ENCODE measurements at places on chromosomes 1 and 21.

- DNase-seq, result no peak
Observed at GRCh38 chr1:169517558-169518186, 31.9 kb upstream of the SLC19A2 start.

DNA sequence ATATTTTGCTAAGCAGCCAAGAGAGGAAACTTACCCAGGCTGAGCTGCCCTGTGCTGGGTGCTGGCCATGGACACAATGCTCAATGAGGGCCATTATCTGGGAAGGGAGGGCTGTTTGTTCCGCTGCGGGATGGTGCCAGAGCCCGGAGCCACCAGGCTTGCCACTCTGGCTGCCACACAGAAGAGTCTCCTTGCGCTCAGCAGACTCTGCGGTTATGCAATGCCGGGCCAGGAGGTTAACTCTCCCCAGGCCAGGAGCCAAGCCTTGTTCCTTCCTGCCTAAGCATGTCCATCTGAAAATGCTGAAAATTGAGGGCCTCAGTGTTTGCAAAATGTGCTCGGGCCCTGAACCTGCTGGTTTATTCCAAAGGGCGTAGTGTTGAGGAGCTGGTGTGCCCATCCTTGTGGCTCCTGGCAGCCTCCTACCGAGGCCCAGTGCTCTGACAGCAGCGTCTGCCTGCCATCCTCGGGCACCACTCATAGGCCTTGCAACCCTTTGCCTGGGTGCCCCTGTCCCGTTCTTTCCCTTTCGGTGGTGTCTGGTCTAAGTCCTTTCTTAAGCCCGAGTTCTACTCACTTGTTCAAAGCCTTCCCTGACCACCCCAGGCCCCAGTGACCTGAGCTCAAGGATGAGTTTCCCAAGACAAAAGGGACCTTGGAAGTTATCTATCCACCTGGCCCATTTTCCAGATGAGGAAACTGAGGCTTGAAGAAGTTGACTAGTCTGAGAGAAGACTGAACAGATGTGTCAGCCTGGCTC is 133.8 kb upstream of the EDN2 start:
- DNase-seq, result no peak

- DNase-seq, result no peak
Observed at GRCh38 chr1:178037510-178038253, 56.2 kb upstream of the RASAL2 start.

DNA sequence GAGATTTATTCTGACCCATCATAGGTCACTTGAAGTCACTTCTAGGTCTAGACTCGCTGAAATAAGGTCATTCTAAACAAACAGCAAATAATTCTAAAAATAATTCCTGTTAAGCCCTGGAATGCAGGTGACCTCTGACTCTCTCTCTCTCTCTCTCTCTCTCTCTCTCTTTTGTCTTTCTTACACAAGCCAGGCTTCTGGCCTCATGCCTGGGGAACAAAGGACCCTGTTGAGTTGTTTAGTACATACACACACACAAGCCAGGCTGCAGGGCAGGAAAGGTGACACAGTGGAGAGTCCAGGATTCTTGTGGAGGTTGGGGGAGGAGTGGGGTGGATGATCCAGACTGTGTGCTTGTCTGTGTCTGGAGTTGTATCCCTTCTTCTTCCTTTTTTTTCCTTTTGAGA is 4.0 kb upstream of the MEX3A start:
- no peak for DNase-seq

- DNase-seq, result no peak
Observed at GRCh38 chr1:84759756-84760155, 69.5 kb upstream of the SSX2IP start.

DNA sequence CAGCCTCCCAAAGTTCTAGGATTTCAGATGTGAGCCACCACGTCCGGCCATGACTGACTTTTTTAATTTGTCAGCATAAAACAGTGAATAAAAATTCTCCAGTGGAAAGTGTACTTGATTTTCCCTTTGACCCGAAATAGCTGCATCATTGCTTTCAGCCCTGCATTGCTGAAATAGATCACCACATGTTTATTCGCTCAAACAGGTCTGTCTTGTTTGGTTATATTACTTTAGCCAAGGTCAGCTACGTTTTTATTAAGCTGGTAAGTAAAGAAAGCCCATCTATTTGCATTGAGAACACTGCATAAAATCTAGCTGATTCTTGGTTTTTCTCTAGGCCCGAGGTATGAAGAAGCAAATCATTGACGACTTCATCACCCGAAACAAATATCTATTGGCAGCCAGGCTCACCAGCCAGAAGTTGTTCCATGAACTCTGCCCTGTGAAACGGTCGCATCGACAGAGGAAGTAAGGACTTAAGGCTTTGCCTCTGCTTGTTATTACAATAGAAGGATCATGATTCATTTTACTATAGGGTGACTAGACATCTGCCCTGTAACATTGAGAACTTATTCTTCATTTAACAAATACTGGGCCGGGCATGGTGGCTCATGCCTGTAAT is 25.6 kb downstream of the AGMAT start:
- DNase-seq, result no peak

GRCh38 chr1:214967865-214968575 is 114.5 kb upstream of the KCNK2 start:
- no peak for DNase-seq

DNA sequence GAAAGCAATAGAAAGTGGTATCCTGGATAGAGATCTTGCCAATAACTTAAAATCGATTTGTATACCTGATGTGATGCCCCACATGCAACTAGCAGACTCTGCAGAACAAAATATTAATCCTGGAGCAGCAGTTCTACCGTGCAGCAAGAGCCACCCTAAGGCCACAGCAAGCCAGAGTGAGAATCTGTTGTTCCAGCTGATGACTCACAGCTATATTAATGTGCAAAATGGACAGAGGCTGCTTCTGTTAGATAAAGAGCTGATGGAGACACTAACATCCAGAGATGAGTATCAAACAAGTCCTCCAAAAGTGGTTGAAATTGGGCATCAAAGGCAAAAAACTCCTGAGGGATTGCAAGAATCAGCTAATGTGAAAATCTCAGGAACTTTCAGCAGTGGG is 127.8 kb downstream of the MACF1 start:
- DNase-seq, result no peak

All from stimulated activated CD4-positive, alpha-beta T cell treated with anti-CD3 and anti-CD28 coated beads, Interleukin-12 subunit alpha, Interleukin-12 subunit beta, amount 100 ng/mL, for 24 hours (primary cell).